ENCODE measurements at places on chromosomes 12 and 14.

DNA sequence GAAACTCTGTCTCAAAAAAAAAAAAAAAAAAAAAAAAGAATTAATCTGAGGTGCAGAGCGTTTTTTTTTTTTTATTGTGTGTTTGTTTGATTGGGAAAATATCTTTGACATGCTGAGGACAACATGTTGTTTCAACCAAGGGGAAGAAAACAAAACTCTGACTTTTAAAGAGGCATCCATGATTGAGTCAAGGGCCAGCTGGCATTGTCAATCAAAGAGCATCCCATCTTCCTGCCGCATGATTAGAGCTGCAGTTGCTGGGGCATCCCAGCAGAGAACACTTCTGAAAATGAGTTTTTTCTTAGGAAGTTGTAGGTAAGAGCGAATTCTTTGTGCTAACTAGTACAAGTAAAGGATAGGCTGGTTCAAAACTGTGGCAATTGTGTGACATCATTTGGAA is 200.9 kb upstream of the DAAM1 start:
- DNase-seq, result no peak

GRCh38 chr14:96267916-96268315 is 11.9 kb downstream of the BDKRB1 start:
- no peak for DNase-seq

- DNase-seq, result no peak
Measured at GRCh38 chr12:122381021-122381420, 41.4 kb downstream of the CLIP1 start.

GRCh38 chr12:17206553-17206952 is 600.6 kb upstream of the LMO3 start:
- DNase-seq, result no peak

DNA sequence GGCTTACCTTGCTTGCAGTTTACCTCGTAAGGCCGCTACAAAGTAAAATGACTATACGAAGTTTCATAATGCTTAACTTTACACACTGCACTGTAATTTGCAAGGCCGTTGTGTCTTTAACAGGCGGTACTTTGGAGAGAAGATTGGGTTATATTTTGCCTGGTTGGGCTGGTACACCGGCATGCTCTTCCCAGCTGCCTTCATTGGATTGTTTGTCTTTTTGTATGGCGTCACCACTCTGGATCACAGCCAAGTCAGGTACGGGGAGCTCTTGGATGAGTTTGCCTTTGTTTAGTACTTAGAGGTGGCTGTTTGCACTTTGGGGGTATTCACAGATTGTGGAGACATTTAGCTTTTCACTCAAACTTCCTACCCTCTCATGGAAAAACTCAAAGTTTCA is 167.8 kb downstream of the SLC5A8 start:
- no peak for DNase-seq

- DNase-seq, result no peak
Measured at GRCh38 chr12:49041881-49042484, 18.6 kb downstream of the KMT2D start.

DNA sequence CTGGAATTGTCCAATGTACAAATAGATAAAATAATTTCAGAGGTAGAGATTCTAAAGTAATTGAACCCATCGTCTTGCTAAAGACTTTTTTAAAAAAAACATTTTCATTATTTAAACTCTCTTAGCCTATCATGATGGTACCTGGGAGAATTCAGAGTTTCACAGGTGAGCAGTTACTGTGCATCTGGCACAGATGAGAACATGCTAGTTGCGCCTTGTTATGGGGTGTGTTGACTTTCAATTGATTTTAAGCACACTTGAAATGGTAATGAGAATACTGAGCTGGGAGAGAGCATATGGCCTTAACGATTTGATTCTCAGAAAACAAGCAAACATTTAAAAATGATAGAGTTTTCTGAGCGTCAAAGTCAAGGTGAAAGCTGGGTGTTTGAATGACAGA is 66.6 kb downstream of the FLRT2 start:
- no peak for DNase-seq

DNA sequence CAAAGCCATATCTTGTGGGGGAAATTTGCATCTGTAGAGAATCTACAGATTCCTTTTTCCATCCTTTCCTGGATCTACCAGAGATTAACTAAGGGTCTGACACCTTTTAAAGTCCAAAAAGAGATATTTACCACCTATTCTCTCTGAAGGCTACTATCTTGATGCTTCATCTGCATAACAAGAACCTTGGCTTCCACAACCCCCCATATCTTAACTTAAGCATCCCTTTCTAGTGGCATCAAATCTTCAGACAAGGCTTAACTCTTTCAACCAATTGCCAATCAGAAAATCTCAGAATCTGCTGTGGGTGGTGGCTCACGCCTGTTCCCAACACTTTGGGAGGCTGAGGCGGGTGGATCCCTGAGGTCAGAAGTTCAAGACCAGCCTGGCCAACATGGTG is 74.3 kb upstream of the FICD start:
- DNase-seq, result no peak
